RCC 7860 (cell line): ENCODE measurements at places on chromosomes 12 and 14.

DNA sequence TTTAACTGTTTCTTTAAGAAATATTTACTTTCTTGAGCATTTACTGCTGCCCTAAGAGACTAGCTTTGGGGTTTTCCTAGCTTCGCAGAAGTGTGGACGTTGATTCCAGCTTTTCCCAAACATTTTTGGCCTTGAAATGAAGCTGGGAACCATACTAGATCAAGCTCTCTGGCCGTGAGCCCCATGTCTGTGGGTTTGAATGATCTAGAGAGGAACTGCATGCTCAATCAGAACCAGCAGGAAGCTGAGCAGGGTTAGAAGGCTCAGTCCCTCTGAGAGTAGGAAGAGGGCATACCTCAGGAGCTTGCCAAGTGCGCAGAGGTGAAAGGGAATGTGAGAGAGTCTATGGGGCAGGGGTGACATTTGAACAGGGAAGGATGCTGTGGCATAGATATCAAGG, 292.1 kb downstream of the CACNA1C start:
- no peak for DNase-seq

GRCh38 chr12:42660968-42661937, 71.7 kb upstream of the PRICKLE1 start:
- no peak for DNase-seq

GRCh38 chr14:88935083-88935482, 110.6 kb downstream of the TTC8 start:
- DNase-seq = no peak

- DNase-seq = no peak
Measured at GRCh38 chr12:89935850-89936249, 227.2 kb upstream of the ATP2B1 start.

DNA sequence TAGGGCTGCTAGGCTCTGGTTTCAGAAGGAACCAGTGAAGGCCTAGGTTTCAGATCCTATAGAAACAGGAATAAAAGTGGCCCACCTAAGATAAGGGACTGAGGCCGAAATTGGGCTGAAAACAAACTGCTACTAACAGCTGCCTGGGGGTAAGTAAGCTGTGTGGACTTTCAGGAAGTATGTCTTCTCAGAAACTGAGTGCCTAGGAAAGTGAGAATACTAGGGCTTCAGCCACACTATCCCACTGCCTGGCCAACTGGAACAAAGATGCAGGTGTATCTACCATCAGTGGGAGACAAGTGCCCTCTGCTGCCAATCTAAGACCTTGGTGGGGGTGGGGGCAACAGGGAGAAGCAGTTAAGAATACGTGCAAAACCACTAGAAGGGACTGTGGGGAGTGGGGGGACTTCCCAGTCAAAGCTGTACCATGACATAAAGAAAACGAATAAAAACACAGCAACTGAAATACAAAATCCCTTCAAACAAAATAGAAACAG, 82.5 kb downstream of the MED13L start:
- no peak for DNase-seq

- DNase-seq = no peak
Measured at GRCh38 chr12:50052964-50053363, 4.4 kb upstream of the ASIC1 start.

DNA sequence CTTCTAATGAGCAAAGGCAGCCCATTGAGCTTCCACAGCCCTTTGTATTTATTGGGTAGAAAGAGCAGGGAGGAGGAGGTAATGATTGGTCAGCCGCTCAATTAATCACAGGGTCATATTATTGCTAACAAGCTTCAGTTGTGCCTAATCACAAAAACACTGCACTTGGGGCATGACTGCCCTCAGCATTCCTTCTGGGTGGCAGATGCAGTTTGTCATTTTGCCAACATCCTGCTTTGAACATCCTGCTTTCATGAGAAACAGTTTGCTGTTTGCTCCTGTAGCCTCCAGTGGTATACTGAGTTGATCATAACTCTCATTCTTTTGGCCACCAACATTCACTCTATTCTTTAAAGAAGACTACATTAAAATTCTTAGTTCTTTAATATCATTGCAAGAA, 462.9 kb upstream of the MIS18BP1 start:
- no peak for DNase-seq

- DNase-seq = no peak
Measured at GRCh38 chr12:126430921-126431320, 1365.7 kb downstream of the AACS start.

DNA sequence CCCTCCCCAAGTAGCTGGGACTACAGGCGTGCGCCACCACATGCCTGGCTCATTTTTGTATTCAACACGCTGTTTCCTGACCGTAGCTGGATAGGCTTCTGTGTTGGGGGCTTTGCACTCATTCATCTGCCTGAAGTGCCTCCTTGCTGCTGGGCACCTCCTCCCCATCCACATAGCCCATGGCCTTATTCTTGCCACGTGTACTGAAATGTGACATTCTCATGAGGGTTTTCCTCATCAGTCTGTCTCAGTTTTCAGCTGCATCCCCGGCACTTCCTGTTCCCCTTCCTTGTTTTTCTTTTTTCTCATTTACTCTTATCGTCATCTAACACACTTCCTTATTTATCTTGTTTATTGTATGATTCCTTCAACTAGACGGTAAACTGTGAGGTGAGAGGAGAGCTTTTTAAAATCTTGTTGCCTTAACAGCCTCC, 36.6 kb downstream of the RCOR1 start:
- DNase-seq = no peak

GRCh38 chr12:84785951-84786350, 126.6 kb downstream of the SLC6A15 start:
- no peak for DNase-seq

- no peak for DNase-seq
Measured at GRCh38 chr12:106595268-106595667, 12.5 kb downstream of the RFX4 start.

- DNase-seq = no peak
Measured at GRCh38 chr14:22547313-22547947, 41.6 kb downstream of the DAD1 start.

DNA sequence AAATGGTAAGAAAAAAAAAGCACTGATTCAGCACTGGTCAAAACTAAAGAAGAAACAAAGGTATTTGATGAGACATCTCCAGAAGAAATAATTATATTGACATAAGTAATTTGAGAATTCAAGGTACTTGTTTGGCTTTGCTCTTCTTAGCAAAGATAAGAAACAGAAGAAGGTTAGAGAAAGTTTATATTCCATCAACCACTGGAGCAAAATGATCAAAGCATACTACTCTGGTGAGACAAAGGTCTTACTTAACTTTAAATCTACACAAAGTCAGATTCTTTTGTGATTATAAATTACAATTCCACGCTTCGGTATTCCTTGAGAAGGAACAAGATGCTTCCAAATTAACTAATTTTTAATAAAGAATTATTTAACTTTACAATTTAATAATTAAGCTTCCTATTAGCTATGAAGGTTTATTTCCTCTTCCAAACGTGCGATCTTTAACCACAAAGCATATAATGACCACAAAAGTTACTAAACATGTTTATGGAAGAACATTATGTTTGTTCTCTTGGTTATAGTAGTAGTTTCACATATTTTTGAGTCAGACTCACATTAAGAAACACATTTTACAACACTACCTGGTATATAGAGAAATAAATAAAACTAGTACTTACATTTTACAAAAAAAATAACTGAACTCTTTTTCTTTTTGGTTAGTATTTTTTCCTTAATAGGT, 53.4 kb downstream of the METTL25 start:
- no peak for DNase-seq

GRCh38 chr12:104304261-104305009, 896 bp downstream of the EID3 start:
- DNase-seq = no peak

DNA sequence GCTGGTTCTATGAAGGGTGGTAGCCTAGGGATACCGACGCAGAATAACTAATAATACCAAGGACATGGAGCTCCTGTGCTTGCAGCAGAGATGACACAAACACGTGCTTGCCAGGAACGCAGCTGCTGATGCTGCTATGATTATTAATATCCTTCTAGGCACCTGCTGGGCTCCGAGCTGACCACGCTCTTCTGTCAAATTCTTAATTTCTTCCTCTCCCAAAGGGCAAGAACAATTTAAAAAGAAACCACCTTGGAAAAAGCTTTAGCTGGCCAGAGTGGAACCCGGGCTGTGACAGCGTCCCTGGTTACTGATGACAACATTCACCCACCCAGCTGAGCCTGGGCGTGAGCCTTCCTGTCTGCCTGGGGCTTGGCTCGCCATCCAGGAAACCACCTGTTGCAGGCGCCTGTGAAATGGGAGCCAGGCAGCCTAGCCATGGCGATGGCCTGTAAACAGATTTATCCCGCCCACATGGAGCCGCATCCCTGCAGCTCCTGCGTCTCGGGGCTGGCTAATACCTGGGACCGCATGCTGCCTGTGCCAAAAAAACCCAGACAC, 28.8 kb downstream of the CLMN start:
- no peak for DNase-seq

DNA sequence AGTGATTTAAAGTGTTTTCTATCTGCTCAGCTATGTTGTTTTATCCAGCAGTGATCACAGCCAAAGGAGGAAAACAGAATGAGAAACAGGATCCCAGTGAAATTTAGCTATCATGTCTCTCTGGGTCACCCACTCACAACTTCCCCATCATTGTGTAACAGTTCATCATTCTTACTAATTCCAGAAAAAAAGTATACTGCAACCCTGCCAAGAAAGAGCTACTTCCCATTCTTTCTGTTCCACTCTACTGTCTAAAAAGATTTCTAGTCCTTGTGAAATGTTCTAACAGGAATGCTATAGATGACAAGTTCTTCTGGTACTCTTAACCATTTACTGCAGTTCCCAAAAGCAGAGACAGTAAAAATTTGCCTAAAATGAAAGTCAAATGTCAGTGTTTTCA, 39.2 kb upstream of the CD163 start:
- no peak for DNase-seq

GRCh38 chr12:77324763-77325468, 259.5 kb upstream of the E2F7 start:
- peak; percentile 26 for DNase-seq

GRCh38 chr12:130486891-130487416, 149.3 kb downstream of the PIWIL1 start:
- no peak for DNase-seq

DNA sequence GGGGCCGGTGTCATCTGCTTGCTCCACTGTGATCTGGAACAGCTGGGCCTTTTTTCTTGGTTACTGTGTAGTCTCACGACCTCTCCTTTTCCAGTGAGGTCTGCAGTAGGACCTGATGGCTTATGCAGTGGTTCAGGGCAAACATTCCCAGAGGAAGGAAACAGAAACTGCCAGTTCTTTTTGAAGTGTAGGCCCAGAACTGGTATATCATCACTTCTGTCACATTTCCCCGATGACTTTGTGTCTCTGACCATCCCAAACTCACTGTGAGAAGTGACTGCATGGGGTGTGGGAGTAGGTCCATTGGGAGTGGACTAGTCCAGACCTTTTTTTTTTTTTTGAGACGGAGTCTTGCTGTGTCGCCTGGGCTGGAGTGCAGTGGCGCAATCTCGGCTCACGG, 38.4 kb downstream of the RCOR1 start:
- no peak for DNase-seq

- DNase-seq = no peak
Measured at GRCh38 chr12:28629691-28630090, 439.4 kb downstream of the CCDC91 start.

- DNase-seq = no peak
Measured at GRCh38 chr14:59018460-59018859, 170.0 kb upstream of the DAAM1 start.

- no peak for DNase-seq
Measured at GRCh38 chr12:110705309-110705708, 16.4 kb upstream of the HVCN1 start.

- no peak for DNase-seq
Measured at GRCh38 chr12:126051611-126052107, 986.4 kb downstream of the AACS start.

DNA sequence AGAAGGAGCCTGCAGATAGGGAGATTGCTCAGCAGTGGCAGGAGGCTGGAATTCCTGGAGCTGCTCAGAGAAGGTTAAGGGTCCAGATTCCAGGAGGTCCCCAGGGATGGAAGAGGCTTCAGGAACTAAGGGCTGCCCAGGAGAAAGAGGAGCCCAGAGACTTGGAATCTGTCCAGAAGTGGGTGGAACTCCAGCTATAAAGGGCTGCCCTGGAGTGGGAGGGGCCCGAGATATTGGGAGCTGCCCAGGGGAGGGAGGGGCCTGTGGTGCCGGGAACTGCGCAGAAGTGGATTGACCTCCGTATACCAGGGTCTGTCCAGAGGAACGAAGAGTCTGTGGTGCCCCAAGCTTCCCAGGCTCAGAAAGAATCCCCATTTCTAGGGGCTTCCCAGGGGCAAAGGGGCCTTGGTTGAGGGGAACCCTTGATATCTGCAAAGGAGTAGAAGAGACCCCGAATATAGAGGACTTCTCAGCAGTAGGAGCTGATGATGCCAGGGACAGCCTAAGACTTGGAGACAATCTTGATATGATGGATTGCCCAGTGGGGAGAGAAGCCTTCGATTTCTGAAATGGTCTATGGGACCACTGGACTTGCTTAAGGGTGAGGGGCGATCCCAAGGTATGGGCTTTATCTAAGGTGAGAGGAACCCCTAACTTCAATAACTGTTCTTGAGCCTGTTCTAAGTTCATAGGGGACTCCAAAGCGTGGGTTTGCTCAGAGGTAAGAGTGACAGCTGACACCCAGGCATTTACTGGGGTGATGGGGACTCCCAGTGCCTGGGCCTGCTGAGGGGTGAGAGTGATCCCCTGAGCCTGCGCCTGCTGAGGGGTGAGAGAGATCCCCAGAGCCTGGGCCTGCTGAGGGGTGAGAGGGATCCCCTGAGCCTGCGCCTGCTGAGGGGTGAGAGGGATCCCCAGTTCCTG, 45.0 kb downstream of the FAM186A start:
- DNase-seq = no peak

- DNase-seq = no peak
Measured at GRCh38 chr14:23025151-23025814, 9.4 kb downstream of the PSMB5 start.

DNA sequence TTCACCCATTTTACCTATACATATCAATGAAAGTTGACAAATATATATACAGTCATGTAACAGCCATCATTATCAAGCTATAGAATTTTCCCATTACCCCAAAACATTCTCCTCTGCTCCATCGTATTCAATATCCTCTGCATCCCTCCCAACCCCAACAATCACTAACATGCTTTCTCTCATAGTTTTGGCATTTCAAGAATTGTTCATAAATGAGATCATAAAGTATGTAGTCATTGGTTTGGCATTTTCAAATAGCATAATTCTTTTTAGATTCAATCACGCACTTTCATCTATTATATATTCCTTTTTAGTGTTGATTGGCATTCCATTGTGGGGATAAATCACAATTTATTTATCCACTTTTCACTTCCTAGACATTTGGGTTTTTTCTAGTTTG, 866.0 kb upstream of the TMEM132C start:
- DNase-seq = peak; percentile 64

GRCh38 chr12:105166736-105167135, 59.2 kb downstream of the WASHC4 start:
- DNase-seq = no peak
